Dermis blood vessel endothelial cell (primary cell): ENCODE measurements at places on chromosomes 6 and 20. TPM values are rescaled to one million over a fixed set of nuclear protein-coding genes. Genes with fewer than 3 reads are reported as not detected.

Gene HDGFL1
- total RNA-seq = not detected in 2 replicates

GRCh38 chr6:26234421-26235301 is 130.3 kb upstream of the BTN3A2 start:
- DNase-seq = peak; percentile 87

Gene TINAG
- not detected in 2 replicates for total RNA-seq

- DNase-seq = no peak
Observed at GRCh38 chr6:18053078-18053477, 65.6 kb upstream of the KIF13A start.

Gene LINC00237
- total RNA-seq = not detected in 2 replicates

DNA sequence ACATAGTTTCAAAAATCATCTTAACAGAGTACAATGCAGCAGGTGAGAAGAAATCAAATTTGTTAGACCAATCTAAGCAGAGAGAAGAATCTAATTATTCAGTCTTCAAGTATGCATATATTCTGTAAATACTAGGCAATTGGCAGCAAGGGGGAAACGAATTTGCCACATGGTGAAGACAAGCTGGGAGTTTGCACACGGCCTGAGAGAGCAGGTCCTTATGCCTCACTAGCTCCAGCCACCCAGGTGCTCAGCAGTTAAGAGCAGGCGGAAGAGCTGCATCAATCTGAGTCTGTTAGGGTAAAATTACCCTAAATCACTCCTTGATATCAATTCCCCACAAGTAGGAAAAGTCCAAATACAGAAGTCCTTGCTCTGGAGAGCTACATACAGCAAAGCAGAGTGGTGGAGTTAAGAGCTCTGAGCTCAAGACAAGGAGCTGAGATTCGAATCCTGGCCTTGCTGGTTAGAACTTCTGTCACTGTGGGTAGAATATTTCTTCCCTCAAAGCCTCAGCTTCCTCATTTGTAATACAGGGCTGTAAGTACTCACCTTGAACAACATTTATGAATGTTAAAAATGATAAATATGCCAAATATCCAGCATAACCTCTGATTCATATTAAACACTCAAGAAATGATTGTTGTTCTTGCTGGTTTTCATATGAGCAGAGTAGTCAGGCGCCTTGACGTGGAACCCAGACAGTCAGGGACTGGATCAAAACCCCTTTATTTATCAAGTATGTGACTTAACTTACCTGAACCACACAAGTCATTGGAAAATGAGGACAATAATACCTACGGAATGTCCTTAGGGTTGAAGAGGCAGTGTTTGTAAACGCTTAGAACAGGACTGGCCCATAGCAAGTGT is 444.2 kb downstream of the CDH26 start:
- no peak for DNase-seq

DNA sequence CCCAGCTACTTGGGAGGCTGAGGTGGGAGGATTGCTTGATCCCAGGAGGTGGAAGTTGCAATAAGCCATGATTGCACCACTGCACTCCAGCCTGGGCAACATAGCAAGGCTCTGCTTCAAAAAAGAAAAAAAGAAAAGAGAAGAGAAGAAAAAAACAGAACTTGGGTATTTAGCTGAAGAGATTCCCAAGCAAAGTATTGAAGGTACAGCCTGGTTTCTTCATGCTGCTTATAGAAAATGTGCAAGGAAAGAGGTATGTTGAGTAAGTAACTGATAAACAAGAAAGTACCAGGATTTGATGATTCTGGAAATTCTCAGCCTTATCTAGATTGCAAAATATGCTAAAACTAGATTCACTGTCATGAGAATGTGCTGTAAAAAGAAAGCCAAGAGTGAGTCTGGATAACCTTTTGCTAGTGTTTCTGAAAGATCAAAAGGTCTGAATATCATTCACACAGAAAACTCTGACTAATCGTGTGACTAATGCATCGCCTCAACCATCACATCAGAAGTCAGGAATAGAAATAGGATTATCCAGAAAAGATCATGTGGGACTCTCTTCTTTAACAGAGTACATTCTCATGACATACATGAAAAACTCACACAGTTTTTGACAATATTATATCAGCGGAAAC is 32.4 kb upstream of the NOP56 start:
- peak; percentile 14 for DNase-seq
